ENCODE measurements at places on chromosomes 5 and 9. TPM values are rescaled to one million over a fixed set of nuclear protein-coding genes. Genes with fewer than 3 reads are reported as not detected.
A peak's percentile ranks its signal among the peaks of the same experiment; 100 is the strongest.

DNA sequence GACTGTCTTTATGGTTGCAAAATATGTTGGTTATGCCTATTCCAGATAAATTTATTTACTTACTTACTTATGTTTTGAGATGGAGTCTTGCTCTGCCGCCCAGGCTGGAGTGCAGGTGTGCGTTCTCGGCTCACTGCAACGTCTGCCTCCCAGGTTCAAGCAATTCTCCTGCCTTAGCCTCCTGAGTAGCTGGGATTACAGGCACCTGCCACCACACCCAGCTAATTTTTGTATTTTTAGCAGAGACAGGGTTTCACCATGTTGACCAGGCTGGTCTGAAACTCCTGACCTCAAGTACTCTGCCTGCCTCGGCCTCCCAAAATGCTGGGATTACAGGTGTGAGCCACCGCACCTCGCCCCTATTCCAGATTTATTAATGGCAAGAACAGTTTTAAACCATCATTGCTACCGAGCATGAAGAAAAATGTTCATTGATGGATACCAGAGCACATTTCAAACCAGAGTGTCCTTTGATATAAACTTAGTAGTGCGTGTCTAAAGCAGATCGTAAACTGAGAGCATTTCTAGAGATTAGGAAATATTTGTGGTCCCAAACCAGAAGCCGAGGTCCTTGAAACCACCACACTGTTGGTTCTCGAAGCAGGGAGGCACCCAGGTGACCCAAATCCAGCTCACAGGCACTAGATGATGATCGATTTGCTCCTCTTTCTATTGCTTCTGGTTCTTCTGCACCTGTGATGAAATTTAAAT, 85.2 kb downstream of the GRAMD2B start:
- H3K4me3 ChIP-seq = peak overlapping the region; percentile 50
- DNase-seq = peak; percentile 32
- H3K36me3 ChIP-seq = no peaks in the 10 kb centered on the region
- H3K27ac ChIP-seq = peak overlapping the region; percentile 81
- H3K4me1 ChIP-seq = peaks cover 40% of the 10 kb centered on the region

The DMAC1 gene
- total RNA-seq = 49.3 TPM

- peaks cover 7% of the 10 kb centered on the region for H3K4me1 ChIP-seq
- no peaks in the 10 kb centered on the region for H3K27me3 ChIP-seq
- H3K27ac ChIP-seq = no peak overlapping the region
- no peak overlapping the region for H3K4me3 ChIP-seq
These were observed 128.4 kb upstream of the IER5L start for GRCh38 chr9:129306318-129306973.

The NUTM2F gene
- total RNA-seq = not detected

GRCh38 chr5:170289121-170289520, 8.5 kb downstream of the LCP2 start:
- peak overlapping the region; percentile 52 for H3K4me3 ChIP-seq
- peaks cover 98% of the 10 kb centered on the region for H3K4me1 ChIP-seq

DNA sequence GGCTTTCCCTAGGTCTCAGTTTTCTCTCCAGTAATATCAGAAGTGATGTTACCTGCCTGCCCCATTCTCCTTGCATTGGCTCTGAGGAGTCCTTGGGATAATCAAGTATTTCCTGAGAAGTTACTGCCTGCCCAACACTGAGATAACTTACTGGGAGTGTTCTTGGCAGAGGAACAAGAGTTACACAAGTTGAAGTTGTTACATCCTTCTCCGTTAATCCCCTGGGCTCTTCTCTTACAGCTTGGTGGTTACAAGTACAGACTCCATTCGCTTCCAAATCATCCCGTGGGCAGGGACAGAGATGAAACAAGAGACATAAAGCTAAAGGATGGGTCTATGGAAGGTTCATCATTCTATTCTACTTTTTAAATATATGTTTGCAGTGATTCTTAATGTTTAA, 74.1 kb upstream of the SAP30L start:
- H3K36me3 ChIP-seq = peaks cover 7% of the 10 kb centered on the region
- no peak for DNase-seq
- peaks cover 2% of the 10 kb centered on the region for H3K4me1 ChIP-seq
- H3K4me3 ChIP-seq = no peak overlapping the region
- no peaks in the 10 kb centered on the region for H3K27me3 ChIP-seq
- H3K27ac ChIP-seq = no peak overlapping the region

The RETREG1 gene
- 17.7 TPM for total RNA-seq

- no peaks in the 10 kb centered on the region for H3K27me3 ChIP-seq
- H3K4me1 ChIP-seq = no peaks in the 10 kb centered on the region
- peaks cover 5% of the 10 kb centered on the region for H3K36me3 ChIP-seq
- H3K27ac ChIP-seq = no peak overlapping the region
These were observed 106.8 kb downstream of the PDE6A start for GRCh38 chr5:149837680-149838269.

- no peak overlapping the region for H3K27ac ChIP-seq
- H3K4me1 ChIP-seq = no peaks in the 10 kb centered on the region
- H3K36me3 ChIP-seq = no peaks in the 10 kb centered on the region
- H3K4me3 ChIP-seq = no peak overlapping the region
- H3K27me3 ChIP-seq = no peaks in the 10 kb centered on the region
These were observed 853.3 kb downstream of the TLE1 start for GRCh38 chr9:80836013-80836412.

GRCh38 chr5:138964647-138965201, 89.6 kb upstream of the LRRTM2 start:
- no peak overlapping the region for H3K4me3 ChIP-seq
- H3K27me3 ChIP-seq = no peaks in the 10 kb centered on the region
- H3K36me3 ChIP-seq = no peaks in the 10 kb centered on the region
- DNase-seq = no peak
- no peaks in the 10 kb centered on the region for H3K4me1 ChIP-seq

The TMEM232 gene
- 1.2 TPM for total RNA-seq

DNA sequence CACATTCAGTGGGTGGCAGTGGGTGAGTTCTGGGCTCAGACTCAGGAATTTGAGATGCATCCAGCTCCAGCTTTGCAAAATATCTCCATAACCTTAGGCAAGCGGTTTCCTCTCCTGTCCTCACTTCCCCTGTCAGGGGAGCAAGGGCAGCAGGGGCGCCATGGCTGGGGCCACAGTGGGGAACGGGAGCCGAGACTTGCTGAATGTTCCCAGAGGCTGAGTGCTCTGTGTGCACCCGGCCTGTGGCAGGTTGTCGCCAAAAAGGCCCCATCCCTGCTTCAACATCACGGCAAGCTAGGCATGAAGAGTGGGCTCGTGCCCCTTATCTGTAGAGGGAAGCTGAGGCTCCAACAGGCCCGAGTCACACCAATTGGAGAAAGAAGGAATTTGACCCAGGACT, 268.8 kb downstream of the NSG2 start:
- H3K4me3 ChIP-seq = no peak overlapping the region
- H3K27ac ChIP-seq = no peak overlapping the region
- no peaks in the 10 kb centered on the region for H3K4me1 ChIP-seq
- peaks cover 22% of the 10 kb centered on the region for H3K27me3 ChIP-seq
- no peaks in the 10 kb centered on the region for H3K36me3 ChIP-seq

- DNase-seq = no peak
- no peaks in the 10 kb centered on the region for H3K36me3 ChIP-seq
- no peak overlapping the region for H3K27ac ChIP-seq
- no peak overlapping the region for H3K4me3 ChIP-seq
- peaks cover 16% of the 10 kb centered on the region for H3K27me3 ChIP-seq
- H3K4me1 ChIP-seq = no peaks in the 10 kb centered on the region
These were observed 2.0 kb downstream of the PROP1 start for GRCh38 chr5:177994063-177994462.

GRCh38 chr5:53151713-53152458, 42.3 kb upstream of the MOCS2 start:
- H3K36me3 ChIP-seq = no peaks in the 10 kb centered on the region
- no peak overlapping the region for H3K4me3 ChIP-seq
- no peaks in the 10 kb centered on the region for H3K4me1 ChIP-seq
- no peak for DNase-seq
- peaks cover 8% of the 10 kb centered on the region for H3K27me3 ChIP-seq

The SPATA31C1 gene
- total RNA-seq = not detected

The HAPLN1 gene
- not detected for total RNA-seq

The SPINK4 gene
- not detected for total RNA-seq

- H3K4me1 ChIP-seq = no peaks in the 10 kb centered on the region
- H3K27me3 ChIP-seq = peaks cover 7% of the 10 kb centered on the region
- no peak overlapping the region for H3K27ac ChIP-seq
- no peak overlapping the region for H3K4me3 ChIP-seq
These were observed 118.9 kb downstream of the CETN3 start for GRCh38 chr5:90290648-90291047.

The OGN gene
- not detected for total RNA-seq

Data from activated CD4-positive, alpha-beta T cell treated with anti-CD3 and anti-CD28 coated beads for 36 hours (primary cell).